Activated T-cell treated with anti-CD3 and anti-CD28 coated beads, Interleukin-2, amount 50 U/mL, for 48 hours (primary cell): ENCODE measurements at places on chromosomes 3 and 15.

DNA sequence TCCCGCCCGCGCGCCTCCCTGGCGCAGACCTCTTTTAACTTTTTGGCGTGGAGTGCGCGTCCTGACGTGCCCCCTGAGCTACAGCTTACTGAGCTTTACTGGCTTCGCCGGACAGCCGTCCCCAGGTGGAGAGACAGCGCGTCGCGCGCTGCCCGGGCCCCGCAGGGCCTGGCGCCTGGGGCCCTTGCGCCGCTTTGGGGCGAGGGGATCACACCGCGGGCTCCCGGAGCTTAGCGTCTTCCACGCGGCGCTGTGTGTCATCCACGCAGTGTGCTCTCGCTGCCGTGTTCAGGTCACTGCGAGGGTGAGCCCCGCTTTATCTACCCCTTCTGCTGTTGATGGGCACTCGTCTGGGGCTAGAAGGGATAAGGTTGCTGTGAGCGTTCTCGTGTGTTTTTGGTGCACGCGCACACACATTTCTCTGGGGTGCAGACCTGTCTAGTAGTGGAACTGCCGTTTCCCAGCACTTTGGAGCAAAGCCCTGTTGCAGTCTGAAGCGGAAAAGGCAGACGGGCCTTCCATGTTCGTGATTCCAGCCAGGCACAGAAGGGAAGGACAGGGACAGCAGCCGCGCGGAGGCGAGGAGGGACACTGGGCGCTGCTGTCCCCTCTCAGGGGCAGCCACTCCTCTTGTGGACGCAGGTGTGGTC is 33.1 kb upstream of the ALDH1L1 start:
- no peak for DNase-seq

DNA sequence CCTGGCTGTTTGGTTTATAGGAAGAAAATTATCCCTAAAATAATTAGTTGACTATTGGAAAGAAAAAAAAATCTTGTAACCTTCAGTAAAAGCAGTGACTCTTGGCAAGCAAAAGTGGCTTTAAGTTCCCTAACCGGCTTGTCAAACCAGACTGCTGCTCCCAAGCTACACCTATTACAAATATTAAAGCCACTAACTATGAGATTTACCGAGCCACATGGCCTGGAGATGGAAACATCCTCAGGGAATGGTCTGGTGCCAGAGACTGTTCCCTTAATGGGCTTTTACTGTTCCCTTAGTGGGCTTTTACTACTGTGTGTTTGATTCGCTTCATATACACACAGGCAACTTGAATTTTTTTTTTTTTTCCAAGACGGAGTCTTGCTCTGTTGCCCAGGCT is 35.9 kb upstream of the ZNF774 start:
- DNase-seq = no peak

DNA sequence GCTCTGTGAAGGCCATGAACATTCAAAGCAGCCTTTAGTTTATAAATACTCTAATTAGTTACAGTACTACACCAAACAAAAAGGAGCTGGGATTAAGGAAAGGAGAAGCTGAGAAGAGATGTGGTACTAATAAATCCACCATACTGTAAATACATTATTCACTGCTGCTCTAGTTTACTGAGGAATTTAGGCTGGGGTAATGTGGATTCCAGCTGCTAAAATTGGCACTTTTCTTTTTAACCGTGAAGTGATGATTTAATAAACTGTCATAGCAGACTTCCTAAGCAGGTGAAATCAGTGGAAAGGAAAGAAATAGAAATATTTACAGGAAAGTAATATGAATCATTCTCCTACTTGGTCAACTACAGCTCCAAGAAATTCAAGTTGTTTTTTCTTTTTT is 88.7 kb downstream of the TFG start:
- no peak for DNase-seq

DNA sequence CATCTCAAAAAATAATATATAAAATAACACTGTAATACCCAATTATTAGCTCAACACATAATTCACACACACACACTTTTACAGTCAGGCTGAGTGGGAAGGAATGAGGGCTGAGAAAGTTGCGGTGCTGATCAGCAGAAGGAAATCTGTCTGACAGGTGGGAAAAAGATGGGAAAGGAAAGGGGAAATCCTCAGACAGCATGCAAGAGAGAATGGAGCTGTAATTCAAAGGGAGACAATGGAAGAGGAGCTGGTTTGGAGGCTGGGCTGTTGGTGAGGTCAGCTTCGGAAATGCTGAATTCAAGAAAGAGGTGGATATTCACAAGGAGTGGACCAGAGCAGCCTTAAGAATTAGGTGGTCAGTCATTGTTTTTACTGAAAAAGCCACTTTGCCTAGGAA is 121.6 kb upstream of the LMOD3 start:
- DNase-seq = no peak

DNA sequence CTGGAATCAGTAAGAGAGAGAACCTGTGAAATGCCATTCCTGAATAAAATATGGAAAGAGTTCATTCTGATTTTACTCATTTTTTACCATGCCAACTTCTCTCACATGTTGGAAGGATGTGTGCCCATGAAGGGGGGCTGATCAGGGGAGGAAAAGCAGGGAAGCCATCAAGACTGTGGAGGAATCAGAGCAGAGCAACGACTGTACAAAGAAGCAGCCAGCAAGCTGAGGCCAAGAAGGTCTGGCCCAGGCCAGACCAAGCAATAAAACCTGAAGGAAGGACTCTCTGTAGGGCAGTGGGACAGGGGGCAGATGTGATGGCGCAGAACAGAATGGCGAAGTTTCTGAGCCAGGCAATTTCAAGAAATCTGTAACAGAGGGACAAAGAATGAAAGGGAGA is 24.0 kb upstream of the ARNT2 start:
- no peak for DNase-seq

- no peak for DNase-seq
Measured at GRCh38 chr3:32237670-32238452, 619 bp upstream of the CMTM8 start.

DNA sequence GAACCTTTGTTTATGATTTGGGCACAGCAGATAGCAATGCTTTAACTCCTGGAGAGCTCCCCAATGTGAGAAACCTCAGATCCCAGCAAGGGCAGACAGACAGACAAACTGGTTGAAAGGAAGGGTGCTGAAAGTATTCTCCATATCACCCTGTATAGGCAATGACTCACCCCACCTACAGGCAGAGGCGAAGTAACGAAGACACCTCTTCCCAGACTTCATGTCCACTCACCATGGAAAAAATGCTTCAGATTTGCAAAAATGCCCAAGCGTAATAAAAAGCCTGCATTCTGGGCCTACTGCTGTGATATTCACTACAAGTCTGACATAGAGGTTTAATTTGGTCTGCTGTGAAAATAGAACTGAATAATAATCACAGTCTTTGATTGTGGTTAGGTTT is 50.5 kb downstream of the THBS1 start:
- DNase-seq = no peak

- no peak for DNase-seq
Measured at GRCh38 chr15:38867556-38867955, 302.9 kb upstream of the RASGRP1 start.

GRCh38 chr3:136495213-136495612 is 245.1 kb downstream of the PCCB start:
- no peak for DNase-seq

DNA sequence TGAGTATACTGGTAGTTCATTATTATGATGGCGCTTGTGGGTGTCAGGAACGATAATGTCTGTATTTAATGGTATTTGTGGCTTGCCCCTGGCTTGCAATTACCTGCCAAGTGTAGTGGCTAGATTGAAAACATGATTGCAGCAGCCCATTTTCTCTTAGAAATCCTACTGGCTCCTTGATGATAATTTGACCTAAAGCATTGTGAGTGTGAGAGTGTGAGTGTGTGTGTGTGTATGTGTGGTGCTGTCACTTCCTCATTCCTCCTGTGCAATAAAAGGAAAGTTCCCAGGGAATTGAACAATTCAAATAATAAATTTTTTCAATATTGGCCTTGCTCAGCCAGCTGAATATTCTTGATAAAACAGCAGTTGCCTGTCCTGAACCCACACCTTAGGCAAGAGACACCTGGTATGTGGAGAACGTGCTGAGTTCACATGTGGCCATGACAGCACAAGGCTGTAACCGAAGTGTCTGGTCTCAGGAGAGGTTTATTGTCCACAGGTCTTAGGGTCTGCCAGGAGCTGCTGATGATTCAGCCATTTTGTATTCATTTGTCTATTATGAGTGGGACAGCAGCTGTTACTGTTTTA is 193.3 kb downstream of the CD47 start:
- no peak for DNase-seq

GRCh38 chr15:69853544-69853951 is 244.2 kb downstream of the TLE3 start:
- DNase-seq = no peak

DNA sequence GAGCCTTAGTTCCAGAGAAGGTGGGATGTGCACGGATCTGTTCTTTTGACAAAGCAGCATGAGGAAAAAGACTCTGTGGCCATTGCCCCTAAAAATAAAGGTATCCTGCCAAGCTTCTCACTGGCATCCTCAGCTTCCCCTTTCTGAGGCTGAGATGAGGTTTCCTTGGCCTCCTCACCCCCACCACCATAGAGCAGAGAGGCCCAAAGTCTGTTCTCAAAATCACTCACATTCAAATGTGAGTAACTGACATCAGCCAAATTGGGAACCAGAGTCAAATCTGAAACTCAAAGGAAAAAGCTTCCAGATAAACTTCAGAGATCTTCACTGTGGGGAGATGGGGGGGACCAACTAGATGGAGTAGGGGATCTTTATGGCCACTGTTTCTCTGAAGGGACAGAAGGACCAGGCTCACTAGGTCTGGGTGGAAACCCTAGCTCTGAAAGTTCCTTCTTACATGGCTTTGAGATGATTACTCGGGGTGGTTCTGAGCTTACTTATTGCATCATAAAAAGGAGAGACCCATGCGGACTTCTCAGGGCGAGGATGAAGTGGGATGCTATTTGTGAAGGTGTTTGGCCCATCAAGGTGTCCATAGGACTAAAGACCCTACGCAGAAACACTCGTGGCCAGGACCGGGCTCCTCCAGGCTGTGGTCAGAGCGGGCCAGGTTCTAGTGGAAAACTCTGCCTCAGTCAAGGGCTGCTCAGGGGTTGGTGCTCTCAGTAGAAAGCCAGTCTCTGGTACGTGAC is 61.5 kb upstream of the MEF2A start:
- DNase-seq = peak; percentile 38

- no peak for DNase-seq
Measured at GRCh38 chr3:124519591-124520194, 210.6 kb upstream of the UMPS start.

DNA sequence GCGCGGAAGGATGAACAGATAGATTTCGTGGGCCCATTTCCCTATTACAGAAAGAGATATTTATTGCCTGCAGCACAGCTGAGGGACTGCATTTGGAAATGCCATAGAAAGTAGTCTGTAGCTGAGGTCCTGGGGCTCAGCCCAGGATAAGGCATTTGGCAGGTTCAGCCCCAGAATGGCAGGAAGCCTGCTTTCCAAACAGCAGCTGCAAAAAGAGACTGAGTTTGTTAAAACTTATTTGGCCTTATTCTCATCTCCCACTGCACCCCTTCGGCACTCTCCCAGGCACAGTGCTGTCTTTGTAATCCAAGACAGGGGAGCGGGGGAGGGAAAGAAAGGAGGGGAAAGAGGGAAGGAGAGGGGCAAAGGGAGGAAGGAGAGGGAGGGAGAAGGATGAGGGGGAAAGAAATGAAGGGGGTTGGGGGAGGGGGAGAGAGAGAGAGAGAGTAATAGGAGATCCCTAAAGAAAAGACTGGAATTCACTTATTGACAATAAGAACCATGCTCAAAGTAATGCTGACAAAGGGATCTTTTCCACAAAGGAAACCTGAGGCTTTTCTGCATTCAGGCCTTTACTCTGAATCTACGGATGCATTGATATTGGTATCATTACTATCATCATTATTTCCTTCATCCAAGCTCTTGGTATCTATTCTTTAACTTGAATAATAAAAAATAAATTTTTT is 94.0 kb upstream of the LRRN1 start:
- DNase-seq = no peak

GRCh38 chr3:98333989-98334606 is 19.6 kb upstream of the OR5K4 start:
- no peak for DNase-seq

DNA sequence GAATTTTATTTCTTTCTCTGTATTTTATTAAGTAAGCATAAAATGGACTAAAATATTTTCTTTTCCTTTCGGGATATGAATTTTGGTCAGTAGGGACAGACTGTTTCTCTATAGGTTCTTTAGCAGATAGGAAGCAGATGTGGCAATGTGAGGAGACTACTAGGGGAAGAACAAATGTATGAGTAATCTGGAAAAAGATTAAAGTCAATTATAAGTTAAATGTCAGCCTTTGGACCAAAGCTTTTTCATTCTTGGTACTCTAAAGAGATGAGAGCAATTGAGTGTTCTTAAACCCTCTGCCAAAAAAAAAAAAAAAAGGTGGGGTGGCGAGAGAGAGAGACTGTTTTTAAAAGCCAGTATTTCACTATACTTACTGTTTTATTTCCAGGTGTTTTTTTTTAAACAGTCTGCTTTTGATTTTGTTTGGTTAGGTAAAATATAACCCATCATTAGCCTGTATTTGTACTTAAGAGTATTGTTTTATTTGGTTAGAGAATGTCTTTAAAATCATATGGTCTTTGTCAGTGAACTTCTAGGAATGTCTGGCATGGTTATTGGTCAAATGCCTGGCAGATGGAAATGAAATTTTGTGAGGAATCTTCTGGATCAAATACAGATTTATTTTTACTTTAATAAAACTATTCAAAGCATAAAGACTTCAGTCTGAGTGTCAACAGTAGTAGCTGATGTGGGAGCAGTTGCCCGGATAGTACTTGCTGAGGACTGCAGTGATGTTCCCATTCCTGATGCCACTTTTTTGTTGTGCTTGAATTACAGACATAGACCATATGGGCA is 63.8 kb downstream of the LRRC49 start:
- DNase-seq = no peak
